Stimulated activated CD4-positive, alpha-beta T cell treated with anti-CD3 and anti-CD28 coated beads, Interleukin-15, amount 100 ng/mL, for 1 hour (primary cell): ENCODE measurements at places on chromosomes 11 and 22.
A peak's percentile ranks its signal among the peaks of the same experiment; 100 is the strongest.

DNA sequence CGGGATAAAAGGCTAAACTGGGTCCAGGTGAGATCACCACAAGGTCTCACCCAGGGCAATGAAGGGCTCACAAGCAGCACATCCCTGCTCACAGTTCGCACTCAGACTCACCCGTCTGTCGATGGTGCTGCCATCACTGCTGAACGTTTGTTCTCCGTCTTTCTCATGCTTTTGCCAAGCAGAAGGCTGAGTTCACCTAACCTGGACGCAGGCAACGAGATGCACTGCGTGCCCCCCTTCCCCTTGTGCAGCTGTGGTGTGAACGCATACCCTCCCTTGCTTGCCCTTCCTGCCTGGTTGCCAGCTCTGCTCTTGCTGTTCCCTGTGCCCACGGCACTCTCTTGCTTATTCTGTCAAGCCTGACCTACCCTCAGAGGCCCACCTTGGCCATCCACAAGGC, 18.0 kb downstream of the KCTD21 start:
- DNase-seq = no peak

- no peak for DNase-seq
Observed at GRCh38 chr11:111001081-111001430, 244.5 kb upstream of the POU2AF2 start.

GRCh38 chr11:57248780-57249383, 11.8 kb upstream of the APLNR start:
- no peak for DNase-seq

GRCh38 chr11:117820071-117820470, 4.5 kb downstream of the FXYD2 start:
- no peak for DNase-seq

DNA sequence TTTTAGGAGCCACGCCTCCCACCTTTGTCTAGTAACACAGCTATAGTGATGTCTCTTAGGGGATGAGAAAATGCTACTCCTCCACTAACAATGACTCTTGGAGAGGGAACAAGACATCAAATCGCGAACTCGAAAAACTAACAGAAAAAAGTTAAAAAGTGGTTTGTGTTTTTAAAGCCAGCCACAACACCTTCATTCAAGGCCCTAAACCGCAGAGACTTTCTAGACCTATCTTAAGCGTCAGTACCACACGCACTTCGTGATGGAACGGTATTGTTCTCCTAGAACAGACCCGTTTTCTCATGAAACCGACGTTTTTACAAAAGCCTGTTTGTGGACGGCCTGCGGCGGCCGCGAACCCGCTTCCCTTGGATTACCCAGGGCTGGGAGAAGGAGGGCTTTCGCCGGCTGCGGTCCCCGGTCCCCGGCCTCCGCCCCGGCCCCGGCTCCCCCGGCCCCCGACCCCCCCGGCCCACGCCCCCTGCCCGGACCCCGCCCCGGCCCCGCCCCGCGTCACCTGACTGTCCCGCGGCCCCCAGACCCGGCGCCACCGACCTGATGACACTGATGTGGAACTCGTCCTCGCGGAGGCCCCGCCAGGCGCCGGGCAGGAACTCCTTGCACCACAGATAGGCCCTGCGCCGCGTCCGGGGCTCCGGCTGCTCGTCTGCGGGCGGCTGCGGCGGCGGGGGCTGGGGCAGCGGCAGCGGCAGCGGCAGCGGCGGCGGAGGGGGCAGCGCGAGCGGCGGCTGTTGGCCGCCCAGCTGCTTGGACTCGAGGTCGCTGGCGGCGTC, 718 bp downstream of the CHKA start:
- DNase-seq = peak; percentile 24

DNA sequence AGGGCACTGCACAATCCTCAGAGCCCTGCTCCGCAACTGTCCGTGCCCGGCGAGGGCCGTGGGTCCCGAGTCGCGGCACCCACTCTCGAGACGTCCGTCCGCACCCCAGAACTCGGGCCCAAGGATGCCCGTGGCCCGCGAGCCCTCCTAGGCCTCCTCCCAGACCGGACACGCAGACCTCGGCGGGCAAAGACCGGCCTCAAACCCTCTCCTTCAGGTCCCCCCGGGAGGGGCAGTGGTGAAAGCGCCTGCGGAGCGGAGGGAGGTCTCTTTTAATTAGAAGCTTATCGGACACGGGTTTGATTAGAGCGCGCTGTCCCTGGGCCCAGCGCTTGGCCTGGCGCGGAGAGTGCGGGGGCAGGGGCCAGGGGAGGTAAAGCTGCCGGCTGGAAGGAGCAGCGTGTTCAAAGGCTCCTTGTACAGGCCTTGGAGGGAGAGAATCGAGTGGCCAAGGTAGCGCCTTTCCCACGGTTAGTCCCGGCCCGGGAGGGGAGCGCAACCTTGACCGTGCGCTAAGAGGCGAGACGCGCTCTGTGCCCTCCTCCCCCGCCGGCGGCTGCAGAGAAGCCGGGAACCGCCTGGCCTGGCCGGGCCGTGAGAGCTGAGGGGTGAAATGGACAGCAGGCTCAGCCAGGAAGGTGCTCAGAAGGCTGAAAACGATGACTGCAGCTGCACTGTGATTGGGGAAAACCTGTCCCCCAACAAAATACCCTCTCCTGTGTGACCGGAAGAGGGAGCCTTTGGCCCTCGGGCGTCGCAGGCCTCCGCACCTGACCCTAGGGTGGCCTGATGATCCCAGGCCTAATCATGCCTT, 4.6 kb downstream of the WT1 start:
- DNase-seq = no peak

DNA sequence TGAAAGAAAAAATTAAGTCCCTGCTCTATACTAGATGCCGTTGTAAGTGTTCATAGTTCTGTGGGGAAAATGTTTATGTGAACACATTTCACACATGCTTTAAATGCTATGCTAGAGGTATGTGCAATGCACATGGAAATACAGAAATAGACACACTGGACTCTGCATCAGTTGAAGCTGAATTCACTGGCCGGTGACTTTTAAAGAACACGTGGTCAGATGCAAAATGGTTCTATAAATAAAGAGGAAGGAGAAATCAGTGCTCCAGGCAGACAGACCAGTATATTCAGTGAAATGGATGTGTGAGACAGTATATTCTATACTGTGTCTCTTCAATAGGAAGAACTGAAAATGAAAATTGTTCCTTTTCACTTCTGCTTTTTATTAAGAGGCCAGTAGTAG, 29.9 kb downstream of the TRPC6 start:
- no peak for DNase-seq

- DNase-seq = no peak
Observed at GRCh38 chr11:61918938-61919704, 1.8 kb upstream of the RAB3IL1 start.

GRCh38 chr11:66220566-66220935, 47.9 kb upstream of the RAB1B start:
- DNase-seq = no peak

DNA sequence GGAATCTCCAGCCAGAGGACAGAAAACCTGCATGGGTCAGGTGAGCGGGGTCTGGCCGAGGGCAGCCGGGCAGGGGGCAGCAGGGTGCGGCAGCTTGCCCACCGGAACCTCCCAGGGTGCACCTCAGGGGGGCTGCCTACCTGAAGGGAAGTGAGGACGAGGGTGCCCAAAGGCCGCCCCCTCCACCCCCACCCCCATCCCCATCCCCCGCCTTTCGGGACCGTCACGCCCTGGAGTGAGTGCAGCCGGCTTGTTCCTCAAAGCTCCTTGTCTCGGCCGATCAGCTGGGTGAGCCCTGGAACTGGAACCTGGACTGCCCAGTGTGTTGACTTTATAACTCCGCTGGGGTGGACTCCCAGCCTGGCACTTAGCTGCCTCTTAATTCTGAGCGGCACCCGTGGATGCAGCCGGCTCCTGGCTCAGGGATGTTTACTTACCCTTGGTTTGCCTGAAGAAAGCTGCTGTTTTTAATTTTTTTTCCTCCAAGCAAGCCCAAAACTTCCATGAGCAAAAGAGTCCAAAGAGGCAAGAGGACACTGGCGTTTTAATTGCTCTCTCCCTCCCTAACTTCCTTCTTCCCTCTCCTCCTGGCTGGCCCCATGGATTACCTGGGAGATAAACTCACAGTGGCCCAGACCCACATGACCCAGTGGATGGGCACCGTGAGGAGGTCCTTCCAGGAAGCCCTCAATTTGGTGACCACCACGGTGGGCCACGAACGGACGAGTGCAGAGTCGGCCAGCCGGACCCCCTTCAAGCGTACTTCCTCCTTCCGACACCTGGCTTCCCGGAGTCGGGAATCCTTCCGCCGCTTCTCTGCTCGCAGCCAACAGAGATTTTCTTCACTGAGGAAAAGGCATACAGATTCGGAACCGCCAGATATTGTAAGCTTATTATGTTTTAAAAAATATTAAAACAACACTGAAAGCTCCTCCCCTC, 87.8 kb upstream of the CRYBB3 start:
- no peak for DNase-seq

DNA sequence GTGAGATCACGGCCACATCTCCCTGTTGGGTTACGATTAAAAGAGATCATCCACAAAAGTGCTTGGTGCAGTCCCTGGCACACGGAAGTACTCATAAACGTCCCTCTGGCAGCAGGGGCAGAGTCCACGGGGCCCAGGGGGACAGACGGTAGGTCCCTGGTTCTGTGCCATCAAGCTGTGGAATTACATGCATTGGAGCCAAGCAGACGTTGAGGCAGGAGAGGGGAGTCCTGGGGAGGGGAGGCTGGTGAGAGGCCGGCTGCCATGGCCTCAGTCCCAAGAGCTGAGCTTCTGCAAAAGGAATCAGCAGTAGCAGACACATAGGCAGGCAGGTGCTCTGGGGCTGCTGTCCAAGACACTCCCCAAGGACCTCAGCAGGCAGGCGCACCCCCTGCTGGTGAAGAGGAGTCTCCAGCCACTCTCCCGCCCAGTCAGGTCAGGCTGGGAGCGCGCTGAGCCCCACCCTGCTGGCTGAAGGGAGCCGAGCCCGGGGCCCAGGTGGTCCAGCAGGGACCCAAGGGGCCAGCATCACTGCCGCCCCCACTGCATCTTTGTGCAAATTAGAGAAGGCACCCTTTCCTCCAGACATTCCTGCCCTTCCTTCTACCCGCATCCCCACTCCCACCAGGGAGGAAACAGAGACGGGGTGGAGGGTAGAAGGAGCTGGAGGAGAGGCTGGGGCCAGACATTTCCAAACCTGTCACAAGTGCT, 7.6 kb upstream of the KCTD17 start:
- DNase-seq = no peak

- no peak for DNase-seq
Observed at GRCh38 chr11:15837901-15838489, 518.4 kb downstream of the SOX6 start.

DNA sequence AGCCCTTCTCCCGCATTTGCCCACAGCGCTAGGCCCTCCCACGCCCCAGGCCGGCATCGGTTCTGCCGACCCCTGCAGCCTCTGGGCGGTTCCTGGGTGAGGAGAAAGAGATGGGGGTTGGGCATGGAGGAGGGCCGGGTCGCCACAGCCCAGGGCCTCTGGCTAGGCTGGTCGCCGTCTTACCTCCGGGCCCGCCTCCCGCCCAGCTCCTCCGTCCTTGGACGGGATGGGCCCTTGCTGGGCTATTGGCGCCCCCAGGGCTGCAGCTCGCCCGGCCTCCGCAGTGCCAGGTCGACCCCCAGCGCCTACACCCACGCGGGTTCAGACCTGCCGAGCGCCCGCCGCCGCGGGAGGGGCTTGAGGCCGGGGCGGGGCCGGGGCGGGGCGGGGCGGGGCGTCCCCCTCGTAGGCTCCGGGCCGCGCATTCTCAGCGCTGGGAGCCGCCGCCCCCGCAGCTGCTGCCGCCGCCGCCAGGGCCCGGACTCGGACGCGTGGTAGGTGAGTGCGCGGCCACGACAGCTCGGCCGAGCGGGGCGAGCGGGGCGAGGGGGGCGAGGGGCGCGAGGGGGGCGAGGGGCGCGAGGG, at the start of gene CD151:
Gene CD151, plus strand, starts transcription at position 424 of the 585 bp plus-strand sequence. CDS start 3,118 bp downstream, outside the sequence.
- no peak for DNase-seq

GRCh38 chr11:109914038-109914437, 179.2 kb upstream of the ZC3H12C start:
- no peak for DNase-seq

GRCh38 chr11:76225122-76225611, 18.9 kb upstream of the WNT11 start:
- DNase-seq = no peak

DNA sequence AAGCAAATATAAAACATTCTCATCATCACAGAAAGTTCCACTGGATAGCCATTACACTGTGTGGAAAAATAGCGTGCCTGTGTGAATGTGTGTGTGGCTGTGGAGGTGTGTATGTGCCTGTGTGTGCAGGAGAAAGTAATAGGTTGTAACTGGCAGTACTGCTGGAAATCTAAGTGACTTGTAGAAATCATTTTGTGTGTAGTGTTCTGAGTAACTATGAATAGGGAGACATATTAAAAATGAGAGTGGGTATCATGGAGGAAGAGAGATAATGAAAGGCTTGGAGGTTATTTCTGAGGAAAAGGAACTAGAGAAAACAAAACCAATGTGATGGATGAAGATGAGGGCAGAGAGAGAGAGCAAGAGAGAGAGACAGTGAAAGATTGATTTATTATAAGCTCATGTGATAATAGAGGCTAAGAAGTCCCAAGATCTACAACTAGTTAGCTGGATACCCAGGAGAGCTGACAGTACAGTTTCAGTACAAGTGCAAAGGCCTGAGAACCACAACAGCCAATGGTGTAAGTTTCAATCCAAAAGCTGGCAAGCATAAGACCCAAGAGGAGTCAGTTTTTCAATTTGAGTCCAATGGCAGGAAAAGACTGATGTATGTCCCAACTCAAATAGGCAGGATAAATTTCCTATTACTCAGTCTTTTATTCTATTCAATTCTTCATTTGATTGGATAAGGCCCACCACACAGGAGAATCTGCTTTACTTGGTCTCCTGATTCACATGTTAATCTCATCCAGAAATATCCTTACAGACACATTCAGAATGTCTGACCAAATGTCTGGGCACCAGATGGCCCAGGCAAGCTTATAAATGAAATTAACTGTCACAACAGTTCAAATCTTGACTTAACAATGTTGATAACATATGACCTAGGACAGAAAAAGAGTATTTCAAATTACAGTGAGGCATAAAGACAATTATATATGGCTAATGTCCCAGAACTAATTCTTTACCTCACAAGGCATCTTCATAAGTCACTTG, 14.9 kb downstream of the KBTBD3 start:
- DNase-seq = no peak

DNA sequence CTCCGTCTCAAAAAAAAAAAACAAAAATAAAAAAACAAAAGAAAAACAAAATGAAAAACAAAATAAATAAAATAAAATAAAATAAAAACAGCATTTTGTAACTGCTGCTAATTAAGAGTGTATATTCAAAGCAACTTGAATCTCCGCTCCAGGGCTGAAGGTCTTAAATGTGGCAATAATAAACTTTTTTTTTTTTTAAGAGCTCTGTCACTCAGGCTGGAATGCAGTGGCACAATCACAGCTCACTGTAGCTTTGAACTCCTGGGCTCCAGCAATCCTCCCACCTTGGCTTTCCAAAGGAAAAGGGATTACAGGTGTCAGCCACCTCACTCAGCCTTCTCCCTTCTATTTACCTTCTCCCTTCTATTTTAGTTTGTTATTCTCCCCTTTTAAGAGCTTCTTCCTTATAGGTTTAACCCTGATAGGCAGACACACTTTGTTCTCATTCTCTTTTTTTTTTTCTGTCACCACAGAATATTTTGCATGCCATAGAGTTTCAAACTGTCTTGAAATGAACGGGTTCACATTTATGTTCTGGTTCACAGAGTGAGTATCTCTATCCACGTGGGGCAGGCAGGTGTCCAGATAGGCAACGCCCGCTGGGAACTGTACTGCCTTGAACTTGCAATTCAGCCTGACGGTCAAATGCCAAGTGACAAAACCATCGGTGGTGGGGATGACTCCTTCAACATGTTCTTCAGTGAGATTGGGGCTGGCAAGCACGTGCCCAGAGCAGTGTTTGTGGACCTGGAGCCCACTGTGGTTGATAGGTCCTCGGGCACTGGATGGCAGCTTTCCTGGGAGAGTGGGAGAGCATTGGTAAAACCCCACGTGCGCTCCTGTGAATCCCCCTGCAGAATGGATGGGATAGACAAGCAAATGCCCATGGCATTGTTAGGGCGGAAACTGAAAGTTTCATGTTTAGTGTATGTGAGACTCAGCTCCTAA, 19.4 kb downstream of the LRRC74B start:
- no peak for DNase-seq
